ENCODE measurements at places on chromosomes 7 and 10.

DNA sequence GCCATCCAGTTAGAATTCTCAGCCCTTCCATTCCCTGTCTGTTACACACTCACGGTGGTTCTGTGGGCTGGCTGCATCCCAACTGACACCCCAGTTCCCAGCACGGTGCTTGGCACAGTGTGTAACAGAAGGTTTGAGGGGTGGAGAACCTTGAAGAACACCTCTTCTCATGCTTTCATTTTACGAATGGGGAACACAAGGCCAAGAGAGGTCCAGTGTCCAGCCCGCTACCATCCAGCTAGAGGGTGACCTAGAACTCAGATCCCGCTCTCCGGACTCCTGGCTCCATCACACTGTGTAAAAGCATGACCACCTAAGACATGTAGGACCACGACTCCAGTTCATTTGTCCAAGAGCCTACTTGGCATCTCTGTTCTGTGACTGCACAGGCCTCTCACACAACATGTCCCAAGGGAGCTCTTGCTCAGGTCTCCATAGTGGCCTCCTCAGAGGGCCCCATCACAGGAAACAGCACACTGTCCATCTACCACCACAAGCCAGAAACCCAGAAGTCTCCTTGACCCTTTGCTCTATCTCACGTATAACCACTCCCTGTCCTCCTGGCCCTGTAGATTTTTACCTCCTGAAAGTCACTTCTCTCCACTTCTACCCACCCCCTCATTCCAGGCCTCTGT is 2.8 kb upstream of the CDH23 start:
- no peak for DNase-seq

GRCh38 chr10:71711052-71711623 is 8.4 kb downstream of the C10orf105 start:
- no peak for DNase-seq

DNA sequence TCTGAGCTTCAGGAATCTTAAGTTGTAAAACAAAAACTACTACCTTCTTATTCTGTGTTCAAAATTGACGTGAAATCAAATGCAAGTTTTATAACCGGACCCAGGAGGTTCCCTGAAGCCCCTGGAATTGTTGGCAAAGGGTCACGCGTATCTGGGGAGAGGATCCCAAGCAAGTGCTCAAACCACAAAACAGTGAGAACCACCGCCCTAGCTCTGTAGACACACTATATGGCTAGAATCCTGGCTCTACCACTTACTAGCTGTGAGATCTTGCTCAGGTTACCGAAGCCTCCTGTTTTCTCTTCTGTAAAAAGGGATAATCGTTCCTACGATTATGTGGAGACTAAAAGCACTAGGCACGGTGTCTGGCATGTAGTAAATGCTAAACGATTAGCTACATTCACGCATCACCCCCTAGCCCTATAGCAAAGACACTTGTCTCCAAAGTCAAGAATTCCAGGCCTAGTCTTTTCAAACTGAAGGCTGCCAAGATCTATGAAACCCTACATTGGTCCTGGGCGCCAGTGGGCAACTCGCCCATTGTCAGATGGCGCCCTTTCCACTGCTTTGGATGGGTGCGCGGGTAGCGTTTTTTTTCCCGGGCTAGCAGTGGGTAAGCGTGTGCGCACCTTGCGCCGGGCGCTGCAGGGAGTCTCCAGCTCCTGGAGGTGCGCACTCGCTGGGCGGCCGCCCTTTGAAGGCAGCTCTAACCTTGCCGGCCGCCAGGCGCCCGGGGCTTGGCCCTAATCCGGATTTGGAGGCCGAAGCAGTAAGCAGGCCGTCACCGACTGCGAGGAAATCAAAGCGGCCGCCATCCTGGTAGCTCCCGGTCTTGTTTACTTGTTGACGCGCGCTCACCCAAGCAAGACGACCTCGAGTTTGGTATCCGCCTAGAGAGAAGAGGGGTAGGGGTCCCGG is 11.6 kb upstream of the NKX2-3 start:
- no peak for DNase-seq

- peak; percentile 55 for DNase-seq
Measured at GRCh38 chr7:24587853-24588252, 14.6 kb downstream of the PALS2 start.

DNA sequence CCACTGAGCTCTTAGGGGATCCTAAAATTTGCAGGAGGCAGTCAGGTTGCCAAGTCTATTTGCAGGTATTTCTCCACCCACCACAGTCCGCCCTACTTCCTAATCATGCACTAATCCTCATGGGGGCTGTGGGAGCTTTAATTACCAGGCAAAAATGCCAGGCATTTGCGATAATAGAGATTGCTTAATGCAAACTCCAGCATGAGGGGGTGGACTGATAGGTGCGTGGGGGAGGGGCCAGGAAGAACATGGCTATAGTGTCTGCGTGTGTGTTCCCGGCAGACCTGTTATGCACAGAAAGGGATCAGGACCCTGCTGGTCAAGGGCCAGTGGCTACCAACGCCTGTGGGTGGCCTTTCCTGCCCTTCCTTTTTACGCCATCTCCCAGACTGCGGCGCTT is 15.6 kb upstream of the AQP1 start:
- no peak for DNase-seq

DNA sequence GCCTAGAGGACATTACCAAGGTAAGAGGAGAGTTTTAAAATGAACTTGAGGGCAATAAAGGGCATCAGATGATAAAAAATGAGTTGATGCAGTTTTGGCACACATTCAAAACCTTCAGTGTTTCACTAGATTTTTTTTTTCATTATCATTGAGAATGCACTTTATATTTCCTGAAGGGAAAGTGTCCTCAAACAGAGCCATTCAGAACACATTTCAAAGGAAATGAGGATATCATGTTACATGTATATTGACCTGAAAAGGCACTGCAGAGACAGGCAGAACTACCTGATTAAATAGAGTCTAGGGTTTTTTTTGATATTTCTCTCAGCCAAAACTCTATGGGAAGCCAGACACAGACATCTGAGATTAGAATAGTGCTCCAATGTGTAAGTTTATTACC is 454.0 kb downstream of the NEBL start:
- no peak for DNase-seq
